ENCODE measurements at places on chromosomes 2 and 18.

DNA sequence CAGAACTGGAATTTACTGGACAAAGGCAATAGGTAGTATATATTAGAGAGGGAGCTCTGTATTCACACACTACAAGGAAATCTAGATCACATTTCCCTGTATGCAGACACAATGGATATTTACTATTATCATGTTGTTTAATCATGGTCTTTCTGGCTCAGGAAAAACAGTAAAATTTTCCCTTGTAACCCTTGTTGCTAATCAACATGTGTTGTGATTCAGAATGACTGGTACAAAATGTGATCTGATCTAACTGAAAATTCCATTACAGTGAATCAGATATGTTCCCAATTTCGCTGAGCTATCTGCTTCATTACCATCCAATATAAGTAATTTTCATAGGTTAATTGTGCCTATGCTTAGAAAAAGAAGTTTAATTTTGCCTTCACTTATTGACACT, 1109.7 kb downstream of the LRP1B start:
- no peak for DNase-seq

GRCh38 chr2:19841918-19842693, 59.7 kb downstream of the TTC32 start:
- no peak for DNase-seq

DNA sequence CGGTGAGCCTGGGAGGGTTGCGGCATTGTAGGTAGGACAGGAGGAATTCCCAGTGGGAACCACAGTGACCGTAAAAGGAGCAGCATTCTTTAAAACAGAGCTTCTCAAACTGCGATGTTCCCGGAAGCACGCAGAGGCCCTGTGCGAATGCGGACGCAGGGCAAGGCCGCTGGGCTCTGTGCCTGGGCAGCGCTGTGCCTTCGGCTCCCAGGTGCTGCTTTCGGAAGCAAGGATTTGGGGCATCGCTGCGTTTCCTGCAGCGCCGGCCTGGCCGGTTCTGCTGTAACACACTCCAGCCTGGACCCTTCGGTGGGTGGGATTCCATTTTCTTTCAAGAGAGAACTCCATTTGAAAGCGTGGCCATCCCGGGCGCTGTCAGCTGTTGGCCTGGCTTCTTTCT, 118.6 kb downstream of the PTGR3 start:
- no peak for DNase-seq

DNA sequence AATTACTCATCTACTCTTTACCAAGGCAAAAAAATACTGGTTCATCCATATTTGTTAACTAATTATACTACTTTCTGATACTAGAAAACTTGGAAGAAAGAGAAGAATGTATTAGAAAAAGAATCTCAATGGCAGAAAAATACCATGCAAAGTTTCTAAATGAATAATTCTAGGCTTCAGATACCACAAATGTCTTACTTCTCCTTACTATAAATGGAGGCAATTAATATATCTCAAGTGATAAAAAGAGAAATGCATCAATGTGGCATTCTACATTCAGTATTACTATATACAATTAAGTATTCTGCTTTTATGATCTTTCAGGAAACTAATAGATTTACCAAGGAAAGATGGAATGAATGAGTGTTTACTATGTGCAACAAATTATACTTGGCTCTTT, 85.5 kb downstream of the ITSN2 start:
- DNase-seq: no peak

- no peak for DNase-seq
These were observed 69.9 kb upstream of the FAM136A start for GRCh38 chr2:70371753-70372152.

DNA sequence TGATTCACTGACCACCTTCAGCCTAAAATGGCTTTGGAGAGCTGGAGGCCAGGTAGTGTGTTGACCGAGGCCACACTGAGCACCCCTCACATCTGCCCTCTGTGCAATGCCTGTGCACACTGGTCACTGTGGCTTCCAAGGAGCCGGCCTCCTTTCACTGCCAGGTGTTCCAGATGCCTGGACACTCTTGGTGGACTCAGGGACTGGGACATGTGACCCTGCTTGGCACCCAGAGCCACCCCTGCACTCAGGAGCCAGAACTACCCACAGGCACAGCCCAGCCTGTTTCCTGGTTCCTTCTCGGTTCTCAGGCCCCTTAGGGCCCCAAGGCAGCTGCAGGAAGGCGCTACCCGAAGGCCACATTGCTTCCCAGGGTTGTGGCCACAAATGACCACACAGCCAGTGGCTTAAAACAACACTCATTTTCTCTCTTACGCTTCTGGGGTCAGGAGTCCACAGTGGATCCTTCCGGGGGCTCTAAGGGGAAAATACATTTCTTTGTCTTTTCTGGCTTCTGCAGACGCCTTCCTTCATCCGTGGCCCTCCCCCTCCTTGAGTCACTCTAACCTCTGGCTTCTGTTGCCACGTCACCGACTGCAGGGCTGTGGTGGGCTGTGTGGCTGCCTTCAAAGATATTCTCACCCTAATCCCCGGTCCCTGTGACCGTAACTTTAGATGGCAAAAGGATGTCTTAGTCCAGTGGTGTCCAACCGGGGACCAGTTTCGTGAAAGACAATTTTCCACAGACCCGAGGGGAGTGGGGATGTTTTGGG, 78.6 kb downstream of the ASB1 start:
- DNase-seq: no peak

DNA sequence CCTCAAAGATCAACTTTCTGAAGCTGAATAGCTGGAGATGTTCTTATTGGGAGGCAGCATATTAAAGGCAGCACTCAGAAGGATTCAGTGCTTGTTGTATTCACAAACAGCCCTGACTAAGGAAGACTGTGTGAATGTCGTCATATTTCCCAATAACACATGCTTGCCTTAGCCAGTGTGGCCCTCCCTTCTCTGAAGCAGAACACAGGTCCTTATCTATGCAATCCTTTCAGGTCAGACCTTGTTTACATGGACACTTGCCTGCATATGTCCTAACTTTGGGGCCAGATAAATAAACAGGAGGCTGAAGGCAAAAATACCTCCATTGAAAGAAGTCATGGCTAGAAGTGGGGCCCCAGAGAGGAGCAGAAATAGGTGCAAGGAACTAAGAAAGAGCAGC, 97.2 kb downstream of the SLC4A3 start:
- DNase-seq: no peak

DNA sequence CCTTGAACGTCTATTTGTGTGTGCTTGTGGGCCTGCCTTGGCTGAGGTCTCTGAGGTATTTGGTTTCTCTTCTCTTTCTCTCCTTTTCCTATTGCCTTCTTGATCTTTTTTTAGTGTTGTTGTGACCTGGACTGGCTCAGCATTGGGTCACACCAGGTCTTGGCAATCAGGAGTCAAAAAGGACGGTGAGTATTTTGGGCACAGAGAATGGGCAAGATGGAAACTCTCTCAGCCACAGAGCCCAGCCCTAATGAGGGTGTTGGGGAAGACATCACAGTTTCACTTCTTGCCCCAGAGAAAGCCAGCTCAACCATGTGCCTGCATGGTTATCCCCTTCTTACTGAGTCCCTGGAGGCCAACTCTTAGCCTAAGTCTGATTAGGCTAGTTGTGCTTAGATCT, 13.7 kb upstream of the INO80C start:
- no peak for DNase-seq

DNA sequence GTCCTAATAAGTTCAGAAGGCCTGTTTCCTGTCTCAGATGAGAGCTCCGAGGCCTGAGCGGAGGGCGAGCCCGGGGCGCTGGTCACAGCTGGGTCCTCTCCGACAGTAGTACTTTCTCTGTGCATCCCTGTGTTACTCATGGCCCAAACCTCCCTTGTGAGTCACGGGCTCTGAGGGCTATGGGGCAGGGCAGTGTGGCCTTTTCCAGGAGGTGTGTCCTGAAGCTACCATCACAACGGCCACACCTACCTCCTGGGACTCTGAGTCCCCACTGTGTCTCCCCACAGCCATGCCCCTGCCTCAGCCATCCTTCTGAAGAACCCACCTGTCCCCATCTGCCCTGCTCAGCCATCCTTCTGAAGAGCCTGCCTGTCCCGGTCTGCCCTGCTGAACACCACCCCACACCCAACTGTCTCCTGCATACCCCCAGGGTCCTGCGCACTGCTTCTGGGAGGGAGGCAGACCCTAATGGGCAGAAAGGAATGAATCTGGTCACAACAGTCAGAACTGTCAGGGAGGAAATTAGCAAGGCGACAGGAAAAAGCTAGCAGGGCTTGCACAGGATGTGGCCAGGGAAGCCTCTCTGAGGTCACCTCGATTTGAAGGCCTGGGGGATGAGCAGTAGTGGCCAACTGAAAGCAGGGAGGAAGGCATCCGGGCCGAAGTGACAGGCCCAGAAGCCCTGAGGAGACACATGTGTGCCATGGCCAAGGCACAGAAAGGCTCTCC, 145.4 kb upstream of the RIOK3 start:
- no peak for DNase-seq

- no peak for DNase-seq
These were observed 19.4 kb downstream of the KANSL3 start for GRCh38 chr2:96618596-96619283.

GRCh38 chr2:30237966-30238800, 6.8 kb downstream of the LBH start:
- DNase-seq: no peak

DNA sequence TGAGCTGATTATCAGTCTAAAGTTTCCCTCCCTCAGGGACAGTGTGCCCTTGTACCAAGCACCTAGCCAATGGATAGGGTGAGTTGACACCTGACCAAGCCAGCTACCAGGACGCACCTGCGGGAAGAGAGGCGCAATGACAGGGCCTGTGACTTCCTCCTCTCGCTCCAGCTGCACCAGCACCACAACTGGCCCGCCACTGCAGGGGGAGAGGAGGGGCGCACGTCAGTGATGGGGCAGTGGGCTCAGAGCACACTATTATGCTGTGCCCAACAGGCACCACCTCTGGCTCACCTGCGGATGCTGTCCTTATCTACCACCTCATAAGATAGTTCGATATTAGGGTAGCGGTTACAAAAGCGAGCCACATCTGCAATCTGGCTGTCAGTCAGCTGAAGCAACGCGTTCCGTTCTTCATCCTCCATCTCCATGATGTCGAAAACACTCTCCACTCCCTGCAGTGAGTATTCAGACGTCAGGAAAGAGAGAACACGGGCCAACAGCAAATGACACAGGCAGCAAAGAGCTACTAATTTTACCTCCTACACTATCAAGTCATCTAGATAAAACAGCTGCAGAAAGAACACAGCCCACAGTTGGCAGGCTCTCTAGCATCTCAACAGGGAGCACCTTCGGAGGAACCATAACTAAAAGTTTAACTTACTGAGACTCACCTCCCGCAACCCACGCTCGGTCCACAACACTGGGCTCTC, 10.9 kb downstream of the CIAO1 start:
- DNase-seq: no peak

DNA sequence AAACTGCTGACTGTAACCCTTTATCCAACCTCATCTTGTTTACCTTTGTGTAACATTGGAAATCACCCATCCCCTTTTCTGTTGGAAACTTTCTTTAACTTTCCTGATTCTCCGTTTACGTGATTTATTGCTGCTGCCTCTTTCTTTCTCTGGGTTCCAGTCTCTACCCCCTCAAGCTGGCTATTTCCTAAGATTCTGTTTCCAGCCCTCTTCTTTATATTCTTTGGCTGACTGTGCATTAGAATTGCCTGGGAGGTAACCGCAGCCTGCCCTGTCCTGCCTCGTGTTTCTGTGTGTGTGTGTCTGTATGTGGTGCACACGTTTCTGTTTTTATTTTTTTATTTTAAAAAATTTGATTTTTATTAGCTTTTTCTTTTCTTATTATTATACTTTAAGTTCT, 229.2 kb downstream of the PLCL1 start:
- no peak for DNase-seq

DNA sequence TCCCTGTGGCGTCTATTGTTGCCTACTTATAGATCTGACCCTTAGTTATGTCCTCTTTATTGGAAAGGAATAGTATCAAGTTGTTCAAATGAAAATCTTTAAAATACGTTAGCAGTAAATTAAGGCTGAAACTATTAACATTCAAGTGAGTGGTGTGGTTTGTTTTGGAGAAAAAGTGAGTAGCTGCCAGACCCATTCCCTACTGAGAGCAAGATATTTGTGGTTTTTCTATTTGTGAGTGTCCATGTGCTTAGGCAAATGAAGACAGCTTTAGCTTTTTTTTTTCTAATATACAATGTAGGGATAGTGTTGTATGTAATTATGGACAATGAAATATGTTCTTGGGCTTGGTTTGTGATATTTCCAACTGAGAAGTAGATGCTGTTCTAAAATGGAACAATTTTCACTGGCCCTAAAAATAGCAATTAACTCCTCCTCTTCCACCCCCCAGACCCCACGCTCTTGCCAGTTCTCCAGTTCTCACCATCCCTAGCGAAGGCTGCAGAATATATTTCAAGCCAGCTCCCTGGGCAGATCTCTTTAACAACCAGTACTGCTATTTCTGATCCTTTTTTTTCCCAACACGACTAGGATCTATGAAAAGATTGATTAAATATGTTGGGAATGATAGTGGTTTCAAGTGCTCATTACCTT, 83.1 kb downstream of the CCDC85A start:
- no peak for DNase-seq

DNA sequence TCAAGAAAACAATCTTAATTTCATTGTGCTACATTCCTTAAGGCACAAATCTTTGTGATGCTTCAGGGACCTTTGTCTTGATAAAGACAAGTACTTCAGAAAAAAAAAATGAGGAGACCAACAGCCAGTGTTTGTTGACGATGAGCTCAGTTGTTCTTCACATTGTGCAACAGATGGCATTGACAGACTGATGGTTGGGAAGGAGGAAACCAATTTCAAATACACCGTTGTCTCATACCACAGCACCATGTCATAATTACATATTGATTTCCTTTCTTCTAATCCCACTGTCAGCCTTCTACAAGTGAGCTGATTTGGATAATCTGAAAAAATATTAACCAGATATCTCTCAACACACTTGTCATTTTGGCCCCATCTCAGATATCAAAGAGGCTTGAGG, 53.7 kb upstream of the GRB14 start:
- DNase-seq: no peak

DNA sequence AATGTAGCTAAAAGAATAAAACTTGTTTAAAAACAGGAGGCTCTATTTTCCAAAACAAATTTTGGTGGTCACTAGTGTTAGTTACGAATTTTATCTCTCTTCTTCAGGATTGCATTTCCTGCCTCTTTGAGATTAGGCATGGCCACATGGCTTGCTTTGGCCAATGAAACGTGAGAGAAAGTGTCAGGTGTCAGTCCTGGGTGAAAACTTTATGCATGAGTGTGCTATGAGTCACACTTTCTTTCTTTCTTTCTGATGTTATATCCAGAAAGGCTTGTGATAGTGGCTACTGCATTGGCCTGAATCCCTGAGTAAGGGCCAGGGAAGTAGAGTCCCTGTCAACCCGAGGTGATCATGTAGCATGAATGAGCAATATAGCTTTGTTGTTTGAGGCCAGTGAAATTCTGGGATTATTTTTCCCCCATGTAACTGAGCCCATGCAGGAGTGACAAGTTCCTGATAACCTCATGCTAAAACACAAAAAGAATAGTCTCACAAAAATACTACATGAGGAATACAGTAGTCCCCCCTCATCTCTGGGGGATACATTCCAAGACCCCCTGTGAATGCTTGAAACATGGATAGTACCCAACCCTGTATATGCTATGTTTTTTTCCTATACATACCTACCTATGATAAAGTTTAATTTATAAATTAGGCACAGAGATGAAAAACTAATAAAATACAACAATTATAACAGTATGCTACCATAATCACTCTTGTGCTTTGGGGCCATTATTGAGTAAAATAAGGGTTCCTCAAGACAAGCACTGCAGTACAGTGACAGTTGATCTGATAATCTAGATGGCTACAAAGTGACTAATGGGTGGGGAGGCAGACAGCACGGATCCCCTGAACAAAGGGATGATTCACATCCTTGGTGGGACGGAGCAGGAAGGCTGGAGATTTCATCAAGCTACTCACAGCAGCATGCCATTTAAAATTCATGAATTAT, 109.5 kb downstream of the CDC42EP3 start:
- no peak for DNase-seq

- DNase-seq: no peak
These were observed 107.6 kb upstream of the FZD7 start for GRCh38 chr2:201926067-201926466.
